CD4-positive, alpha-beta T cell treated with Interleukin-21 for 1 hour (primary cell): ENCODE measurements at places on chromosomes 12 and 14.
A peak's percentile ranks its signal among the peaks of the same experiment; 100 is the strongest.

DNA sequence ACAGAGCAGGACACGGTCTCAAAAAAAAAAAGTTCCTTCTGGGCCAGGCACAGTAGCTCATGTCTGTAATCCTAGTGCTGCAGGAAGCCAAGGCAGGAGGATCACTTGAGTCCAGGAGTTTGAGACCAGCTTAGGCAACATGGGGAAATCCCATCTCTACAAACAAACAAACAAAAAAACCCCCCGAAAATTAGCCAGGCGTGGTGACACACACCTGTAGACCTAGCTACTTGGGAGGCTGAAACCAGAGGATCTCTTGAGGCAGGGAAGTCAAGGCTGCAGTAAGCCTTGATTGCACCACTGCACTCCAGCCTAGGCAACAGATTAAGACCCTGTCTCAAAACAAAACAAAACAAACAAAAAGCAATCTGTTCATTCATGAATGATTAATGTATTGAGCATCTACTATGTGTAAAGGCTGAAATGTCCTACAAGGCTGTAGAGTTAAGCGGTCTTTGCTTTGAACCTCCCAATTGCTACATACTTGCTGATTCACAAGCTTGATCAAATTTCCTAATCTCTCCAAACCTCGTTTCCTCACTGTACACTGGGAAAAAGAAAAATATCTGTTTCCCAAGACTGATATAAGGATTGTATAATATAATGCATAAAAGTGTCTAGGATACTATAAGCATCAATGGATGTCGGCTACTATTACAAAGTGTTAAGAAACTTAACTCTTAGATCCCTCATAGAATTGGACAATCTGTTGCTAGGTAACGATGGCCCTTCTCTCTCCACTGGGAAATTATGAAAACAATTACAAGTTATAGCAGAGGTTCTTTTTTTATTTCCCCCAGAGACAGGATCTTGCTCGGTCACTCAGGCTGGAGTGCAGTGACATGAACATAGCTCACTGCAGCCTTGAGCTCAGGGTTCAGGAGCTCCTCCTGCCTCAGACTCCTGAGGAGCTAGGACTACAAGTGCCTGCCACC lies 7.9 kb upstream of the RILPL2 start:
- DNase-seq: no peak

GRCh38 chr14:65269732-65270131 lies 142.8 kb upstream of the FUT8 start:
- no peak for DNase-seq

GRCh38 chr12:38886064-38886463 lies 19.3 kb downstream of the CPNE8 start:
- no peak for DNase-seq

DNA sequence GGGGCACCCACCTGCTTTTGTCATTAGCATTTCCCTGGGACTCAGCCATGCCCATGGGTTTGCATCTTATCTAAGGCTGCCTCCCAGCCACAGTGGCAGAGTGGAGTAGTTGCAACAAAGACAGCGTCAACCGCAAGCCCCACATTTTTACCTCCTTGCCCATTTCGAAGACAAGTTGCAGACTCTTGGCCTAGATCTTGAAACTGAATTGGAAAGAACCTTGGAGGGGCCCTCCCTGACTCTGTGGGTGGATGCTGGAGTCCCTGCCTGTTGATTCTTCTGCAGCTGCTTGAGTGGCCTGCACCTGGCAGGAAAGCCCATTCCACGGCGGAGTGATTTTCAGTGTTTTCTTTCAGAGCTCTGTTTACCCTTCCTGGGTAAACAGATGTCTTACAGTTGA lies 309.0 kb downstream of the VRK1 start:
- DNase-seq: no peak

DNA sequence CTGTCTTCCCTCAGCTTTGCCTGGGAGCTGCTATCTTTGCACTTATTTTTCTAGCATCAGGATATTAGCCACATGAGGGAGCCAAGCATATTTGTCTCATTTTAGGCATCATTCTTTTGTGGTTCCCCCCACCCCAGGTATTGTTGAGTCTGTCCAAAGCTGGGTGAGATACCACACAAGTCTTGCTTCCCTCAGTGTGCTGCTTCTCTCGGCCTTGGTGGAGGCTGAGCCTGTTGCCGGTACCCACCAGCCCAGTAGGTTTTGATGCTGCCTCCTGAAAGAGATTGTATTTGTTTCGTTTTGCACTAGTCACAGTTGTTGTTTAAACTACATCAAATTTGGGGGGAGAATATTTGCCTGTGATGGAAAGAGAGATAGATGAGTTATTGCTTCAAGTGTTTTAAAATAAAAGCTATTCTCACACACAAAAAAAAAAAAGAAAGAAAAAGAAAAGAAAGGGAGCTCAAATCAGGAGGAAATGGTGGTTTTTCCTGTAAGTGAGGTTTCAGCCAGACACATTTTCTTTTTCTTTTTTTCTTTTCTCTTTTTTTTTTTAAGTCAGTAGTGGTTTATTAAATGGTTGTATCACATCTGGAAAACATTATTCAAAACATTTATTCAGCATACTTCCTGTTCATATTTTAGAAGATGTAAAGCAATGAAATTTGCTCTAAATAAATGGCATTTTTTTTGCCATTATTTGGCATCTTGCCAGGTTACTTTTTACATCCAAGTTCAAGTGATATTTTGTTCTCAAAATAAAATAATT lies 58.5 kb downstream of the SLC4A8 start:
- DNase-seq: peak; percentile 46

GRCh38 chr14:59247801-59248584 lies 59.5 kb downstream of the DAAM1 start:
- DNase-seq: no peak
